Lung (tissue), 17 donors: ENCODE measurements at places on chromosomes 3 and 15.

GRCh38 chr3:175346573-175347356 lies 487.6 kb downstream of the NAALADL2 start:
- peak; percentile 55 for DNase-seq

GRCh38 chr3:108719178-108719806 lies 37.9 kb downstream of the RETNLB start:
- DNase-seq = peak; percentile 0

DNA sequence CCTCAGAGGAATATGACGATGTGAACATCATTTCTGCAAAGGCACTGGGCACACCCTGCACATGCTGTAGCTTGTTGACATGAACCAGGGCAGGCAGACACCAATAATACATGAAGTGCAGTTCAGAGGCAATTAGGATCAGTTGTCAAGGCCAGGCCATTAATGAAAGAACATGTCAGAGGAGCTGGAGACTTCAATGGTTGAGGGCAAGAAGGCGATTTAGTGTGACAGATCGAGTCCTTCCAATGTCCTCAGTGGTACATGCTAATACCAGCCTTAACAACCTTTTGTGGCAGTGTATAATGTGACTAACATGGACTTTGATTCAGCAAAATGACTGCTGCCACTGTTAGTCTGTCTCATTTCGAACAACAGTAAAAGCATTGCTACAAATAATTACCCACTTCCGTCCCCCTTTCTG lies 205.2 kb upstream of the NANOGP8 start:
- DNase-seq = no peak

GRCh38 chr3:137108699-137109440 lies 151.1 kb downstream of the IL20RB start:
- no peak for DNase-seq

GRCh38 chr3:77195766-77196545 lies 156.1 kb downstream of the ROBO2 start:
- DNase-seq = no peak

DNA sequence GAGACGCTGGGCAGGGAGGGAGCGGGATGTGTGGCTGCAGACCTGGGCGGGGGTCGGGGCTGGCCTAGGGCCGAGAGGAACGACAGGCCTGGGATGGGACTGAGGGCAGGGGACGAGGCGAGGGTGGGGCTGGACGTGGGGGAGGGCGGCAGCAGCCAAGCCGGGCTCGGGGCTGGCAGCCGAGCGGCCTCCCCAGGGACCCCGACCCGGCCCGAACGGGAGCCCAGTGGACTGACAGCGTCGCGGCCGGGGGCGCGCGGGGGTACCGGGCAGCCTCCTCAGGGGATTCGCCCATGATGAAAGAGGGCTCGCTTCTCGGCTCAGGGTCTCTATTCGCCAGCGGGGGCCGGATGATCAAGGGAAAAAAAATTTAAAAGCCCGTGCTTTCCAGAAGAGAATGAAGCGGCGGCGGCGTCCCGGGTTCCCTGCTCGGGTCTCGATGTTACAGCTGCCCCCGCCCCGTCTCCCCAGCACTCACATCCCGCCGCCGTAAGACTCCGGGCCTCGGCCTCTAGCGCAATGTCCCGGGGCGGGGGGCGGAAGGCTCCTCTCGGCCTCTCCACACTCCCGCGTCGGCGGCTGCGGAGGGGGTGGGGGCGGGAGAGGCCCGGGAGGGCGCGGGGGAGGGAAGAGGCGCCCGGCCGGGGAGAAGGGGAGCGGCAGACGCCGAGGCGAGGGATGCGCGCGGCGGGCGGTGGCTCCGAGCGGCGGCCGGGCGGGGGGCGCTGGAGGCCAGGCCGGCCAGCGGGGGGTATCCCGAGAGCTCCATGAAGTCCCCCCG lies 4.3 kb downstream of the PTH1R start:
- peak; percentile 77 for DNase-seq

GRCh38 chr15:83947156-83947555 lies 288.4 kb upstream of the GOLGA6L4 start:
- DNase-seq = no peak

DNA sequence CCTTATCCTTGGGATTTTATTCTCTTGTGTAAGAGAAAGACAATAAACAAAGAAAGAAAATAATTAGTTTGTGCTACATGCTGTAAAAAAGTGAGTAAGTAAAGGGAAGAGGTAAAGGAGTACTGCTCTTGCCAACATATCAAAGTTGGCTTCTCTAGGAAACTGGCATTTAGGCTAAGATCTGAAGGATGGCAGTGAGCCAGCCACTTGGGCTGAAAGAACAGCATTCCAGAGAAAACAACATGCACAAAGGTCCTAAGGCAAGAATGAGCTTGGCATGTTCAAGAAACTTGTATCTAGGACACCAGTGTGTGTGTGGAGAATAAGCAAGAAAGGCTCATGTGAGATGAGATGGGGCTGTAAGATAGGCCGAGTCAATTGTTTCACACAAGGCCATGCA lies 245.5 kb upstream of the MANF start:
- DNase-seq = peak; percentile 4

- DNase-seq = no peak
Measured at GRCh38 chr15:77717333-77717990, 84.8 kb upstream of the LINGO1 start.

DNA sequence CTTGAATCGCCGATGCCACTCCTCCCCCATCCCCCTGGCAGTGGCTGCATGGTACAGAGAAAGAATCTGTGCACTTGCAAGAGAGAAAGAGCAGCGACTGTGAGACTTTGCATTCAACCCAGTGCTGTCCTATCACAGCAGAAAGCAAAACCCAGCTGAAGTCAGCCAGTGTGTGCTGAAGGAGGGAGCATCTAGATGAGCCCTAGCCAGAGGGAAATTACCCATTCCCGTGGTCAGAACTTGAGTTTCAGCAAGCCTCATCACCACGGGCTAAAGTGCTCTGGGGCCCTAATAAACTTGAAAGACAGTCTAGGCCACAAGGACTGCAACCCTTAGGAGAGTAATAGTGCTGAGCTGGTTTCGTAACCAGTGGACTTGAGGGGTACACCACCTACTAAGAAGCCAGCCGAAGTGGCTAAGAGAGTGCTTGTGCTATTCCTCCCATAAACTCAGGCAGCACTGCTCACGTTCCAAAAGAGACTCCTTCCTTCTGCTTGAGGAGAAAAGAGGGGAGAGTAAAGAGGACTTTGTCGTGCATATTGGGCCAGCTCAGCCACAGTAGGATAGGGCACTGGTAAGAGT lies 15.2 kb upstream of the PIK3R4 start:
- DNase-seq = no peak

DNA sequence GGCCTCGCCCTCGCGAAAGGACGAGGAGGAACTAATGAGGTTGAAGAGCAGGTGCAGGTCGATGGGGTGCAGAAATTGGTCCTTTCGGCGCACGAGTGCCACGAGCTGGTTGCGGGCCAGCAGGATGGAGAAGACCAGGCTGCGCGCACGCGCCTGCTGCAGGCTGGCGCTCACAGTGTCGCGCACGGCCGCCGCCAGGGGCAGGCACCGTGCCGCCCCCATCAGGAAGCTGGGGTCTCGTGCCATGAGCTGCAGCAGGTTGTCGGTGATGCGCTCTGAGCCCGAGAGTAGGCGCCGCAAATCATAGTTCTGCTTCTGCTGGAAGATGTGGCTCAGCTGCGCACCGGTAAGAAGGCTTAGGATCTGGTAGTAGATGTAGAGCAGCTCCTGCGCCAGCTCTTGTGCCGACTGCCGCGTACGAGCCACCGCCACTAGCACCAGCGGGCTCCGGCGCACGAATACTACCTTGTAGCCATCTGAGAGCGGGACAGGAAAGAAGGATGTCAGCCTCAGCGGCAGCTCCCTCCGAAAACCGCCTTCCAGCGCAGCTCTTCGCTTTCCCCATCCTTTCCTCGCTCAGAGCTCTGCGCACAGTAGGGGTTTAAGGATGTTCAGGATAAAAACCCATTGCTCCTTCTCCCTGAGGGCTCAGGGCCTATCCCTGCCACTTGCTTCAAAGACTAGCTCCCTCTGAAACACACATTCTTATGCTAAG lies 6.9 kb upstream of the MST1R start:
- no peak for DNase-seq

DNA sequence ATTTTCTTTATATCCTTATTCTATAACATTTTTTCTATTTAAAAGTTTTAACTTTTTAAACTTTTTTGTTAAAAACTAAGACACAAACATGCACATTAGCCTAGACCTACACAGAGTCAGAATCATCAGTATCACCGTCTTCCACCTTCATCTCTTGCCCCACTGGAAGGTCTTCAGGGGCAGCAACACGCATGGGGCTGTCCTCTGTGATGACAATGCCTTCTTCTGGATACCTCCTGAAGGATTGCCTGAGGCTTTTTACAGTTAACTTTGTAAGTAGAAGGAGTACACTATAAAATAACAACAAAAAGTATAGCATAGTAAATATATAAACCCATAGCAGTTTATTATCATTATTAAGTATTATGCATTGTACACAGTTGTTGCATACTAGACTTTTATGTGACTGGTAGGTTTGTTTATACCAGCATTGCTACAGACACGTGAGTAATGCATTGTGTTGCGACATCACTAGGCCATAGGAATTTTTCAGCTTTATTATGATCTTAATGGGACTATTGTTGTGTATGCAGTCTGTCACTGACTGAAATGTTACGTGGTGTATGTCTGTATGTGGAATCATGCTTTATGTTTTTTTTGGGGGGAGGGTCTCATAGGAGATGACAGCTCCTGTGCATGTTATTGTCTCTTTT lies 18.2 kb downstream of the ATP1B3 start:
- peak; percentile 67 for DNase-seq

DNA sequence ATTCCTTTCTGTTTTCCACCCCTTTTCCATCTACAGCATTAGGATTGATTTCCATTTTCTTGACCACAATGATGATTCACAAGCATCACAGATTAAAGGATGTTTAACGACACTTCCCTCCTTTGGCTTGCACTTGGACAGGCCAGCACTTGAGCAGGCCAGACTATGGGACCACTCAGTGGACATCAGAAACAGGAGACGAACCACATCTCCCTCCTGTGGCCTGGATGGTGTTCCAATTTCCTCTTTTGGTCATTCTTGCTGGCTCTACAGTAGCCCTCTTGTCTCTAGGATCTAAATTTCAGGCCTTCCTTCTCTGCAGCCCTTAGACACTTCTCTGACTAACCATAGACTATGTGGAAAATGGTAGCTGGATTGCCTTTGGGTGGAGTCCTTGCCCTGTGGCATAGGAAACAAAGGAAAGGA lies 78.8 kb upstream of the BOC start:
- DNase-seq = no peak

DNA sequence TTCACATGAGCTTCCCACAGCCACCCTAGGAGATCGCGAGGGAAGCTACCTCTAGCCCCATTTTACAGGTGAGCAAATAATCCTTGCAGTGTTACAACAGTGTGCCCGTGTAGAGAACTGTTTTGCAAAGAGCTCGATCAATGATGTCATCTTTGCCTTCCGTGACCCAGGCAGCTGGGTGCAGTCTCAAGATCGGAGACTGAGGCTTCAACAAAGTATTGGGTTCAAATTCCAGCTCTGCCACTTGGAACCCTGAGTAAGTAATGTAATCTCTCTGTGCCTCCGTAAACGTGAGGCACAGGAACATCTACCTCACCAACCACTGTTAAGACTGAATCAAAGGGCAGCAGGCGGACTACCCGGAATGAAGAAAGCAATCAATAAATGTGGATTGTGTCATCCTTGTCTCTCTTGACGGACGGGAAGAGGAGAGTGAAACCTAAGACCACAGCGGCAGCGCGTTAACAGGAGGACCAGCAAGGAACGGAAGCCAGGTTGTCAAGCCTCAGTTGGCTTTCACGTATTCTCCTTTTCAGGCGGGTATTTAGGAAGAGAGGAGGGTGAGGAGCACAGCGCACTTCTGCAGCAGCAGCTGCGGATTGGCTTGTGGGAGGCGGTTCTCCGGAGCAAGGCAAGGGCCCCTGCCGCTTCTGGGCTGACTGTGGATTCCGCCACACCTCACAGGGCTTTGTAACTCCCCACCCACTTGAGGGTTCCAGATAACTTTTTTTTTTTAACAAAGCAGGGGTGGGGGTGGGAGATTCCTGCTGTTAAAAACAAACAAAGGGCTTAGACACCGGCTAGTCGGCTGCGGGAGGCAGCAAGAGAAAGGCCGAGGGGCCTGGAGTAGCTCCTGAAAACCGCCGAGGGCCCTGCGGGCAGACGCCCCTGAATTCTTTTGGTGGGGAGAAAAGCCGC lies 1.5 kb upstream of the SMAD3 start:
- DNase-seq = peak; percentile 72
